HS-27A (cell line): ENCODE measurements at places on chromosomes 12 and 14.

GRCh38 chr12:19000836-19001235 lies 128.7 kb upstream of the PLEKHA5 start:
- DNase-seq, result no peak

GRCh38 chr14:73369428-73369827 lies 88.9 kb downstream of the NUMB start:
- DNase-seq, result no peak

DNA sequence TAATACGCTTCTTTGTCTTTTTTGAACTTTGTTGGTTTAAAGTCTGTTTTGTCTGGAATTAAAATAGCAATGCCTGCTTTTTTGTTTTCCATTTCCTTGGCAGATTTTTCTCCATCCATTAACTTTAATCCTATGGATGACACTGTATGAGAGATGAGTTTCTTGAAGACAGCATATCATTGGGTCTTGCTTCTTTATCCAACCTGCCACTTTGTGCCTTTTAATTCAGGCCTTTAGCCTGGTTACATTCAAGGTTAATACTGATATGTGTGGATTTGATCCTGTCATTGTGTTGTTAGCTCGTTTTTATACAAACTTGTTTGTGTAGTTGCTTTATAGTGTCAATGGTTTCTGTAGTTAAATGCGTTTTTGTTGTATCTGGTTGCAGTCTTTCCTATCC lies 168.0 kb downstream of the NTS start:
- DNase-seq, result no peak

GRCh38 chr12:64877363-64878004 lies 53.0 kb downstream of the TBC1D30 start:
- DNase-seq, result no peak

GRCh38 chr14:70108419-70108818 lies 80.3 kb downstream of the SLC8A3 start:
- no peak for DNase-seq

- peak; percentile 12 for DNase-seq
Measured at GRCh38 chr14:79395061-79395460, 816.2 kb downstream of the DIO2 start.

DNA sequence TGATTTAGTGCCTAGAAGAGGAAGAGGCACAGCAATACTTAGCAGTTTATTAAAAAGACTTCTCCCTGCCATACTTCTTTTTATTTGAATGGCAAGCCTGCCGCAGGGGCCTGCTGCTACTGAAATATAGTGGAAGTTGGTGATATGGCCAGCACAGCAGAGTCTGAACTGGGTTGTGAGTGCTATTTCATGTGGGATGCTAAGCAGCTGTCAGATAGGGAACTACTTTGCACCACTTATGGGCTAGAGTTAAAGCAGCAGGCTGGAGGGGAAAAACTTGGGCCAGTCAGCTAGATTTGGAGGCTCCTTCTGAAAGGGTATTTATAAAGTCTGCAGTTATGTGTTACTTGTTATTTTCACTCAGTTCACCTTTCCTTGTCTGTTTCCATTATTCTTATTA lies 299.0 kb upstream of the E2F7 start:
- DNase-seq, result no peak

DNA sequence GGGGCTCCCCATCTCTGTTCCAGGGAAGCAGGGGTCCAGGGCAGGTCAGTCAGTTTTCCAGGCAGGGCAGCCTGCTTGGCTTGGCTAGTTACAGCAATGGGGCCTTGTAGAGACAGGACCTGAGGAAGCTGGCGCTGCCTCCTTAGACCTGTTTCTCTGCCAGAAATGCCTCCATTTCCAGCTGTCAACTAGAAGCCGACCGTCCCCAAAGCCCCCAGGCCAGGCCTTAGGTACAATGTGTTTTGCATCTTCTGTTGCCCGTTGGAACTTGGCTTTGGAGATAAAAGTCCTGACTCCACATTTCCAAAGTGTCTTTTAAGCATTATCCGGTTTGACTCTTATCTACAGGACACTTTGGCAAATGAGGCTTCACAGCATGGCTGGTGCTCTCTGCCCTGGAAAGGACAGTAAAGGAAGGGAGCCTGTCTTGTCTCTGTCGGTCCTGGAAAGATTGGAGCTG lies 42.6 kb downstream of the KRT80 start:
- DNase-seq, result no peak

DNA sequence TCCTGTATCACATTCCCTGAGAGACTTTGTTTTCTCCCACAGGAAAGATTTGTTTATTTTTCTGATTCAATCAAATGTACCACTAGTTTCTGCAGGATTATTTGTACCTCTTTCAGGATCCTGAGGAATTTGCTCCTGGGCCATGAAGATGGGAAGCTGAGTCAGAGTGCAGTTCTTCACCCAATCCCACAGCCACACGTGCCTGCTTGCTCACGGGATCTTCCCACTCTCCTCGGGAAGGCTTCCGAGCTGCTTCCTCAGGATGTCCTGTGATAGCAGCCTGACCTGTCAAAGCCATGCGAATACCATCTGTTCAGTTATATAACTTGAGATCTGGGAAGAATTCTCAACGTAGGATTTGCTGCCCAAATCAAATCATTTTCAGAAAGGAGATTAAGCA lies 41.8 kb upstream of the HIF1A start:
- DNase-seq, result peak; percentile 33

- no peak for DNase-seq
Measured at GRCh38 chr12:75759842-75760572, 248.6 kb upstream of the KRR1 start.

DNA sequence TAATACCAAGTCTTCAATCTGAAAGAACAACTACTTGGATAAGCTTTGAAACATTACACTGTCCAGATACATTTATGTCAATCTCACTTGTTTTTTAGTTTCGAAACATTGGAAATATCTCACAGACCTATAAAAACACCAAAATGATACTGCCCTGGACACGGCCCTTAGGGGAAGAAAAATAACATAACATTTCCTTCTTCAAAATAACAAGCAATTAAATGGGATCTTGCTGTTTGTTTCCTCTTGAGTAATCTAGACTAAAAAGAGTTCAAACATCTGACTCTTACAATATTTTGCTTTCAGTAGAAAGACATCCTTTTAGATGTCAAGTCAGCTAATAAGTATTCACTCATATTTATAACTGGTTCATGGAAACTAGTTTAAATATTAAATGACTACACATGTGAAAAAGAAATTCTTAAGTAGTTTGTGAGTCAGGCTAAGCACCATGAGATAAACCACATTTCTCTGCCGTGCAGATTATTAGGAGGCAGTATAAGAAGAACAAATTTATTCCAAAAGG lies 87.5 kb downstream of the EPS8 start:
- peak; percentile 29 for DNase-seq

GRCh38 chr12:72230589-72230988 lies 41.6 kb upstream of the TRHDE start:
- DNase-seq, result peak; percentile 29

DNA sequence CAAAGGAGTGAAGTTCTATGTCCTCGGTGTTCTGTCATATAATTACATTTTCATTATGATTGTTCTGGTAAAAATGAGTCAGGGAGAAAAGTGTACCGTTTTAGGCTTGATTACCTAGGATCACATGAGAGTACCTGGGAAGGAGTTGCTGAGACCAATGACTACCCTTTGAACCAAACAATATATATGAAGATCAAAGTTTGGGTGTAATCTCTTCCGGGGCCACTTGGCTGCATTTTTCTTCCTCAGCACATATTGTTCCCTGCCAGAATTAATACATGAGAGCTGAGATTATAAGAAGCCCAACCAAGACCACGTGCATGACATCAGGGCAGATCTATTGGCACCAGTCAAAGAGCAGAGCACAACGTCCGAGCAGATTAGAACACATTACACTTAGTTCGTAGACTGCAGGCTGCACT lies 41.1 kb upstream of the DHRS7 start:
- DNase-seq, result no peak

DNA sequence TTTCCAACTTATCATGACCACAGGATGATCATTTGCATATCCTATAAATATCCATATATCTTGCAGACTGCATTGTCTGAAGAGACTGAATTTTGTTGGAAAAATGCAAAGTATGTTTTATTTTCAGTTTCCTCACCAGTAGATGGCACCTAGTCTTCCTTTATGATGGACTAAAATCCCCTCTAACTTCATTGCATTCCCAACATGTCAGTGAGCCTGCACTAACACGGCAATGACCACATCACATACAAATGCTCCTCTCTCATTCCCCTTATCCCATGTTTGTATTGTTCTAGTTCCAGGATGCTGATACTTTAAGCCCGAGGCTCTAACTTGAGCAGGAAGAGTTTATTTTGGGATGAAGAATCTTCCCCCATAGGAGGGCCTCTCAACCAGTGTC lies 24.7 kb upstream of the MYBPC1 start:
- no peak for DNase-seq

GRCh38 chr12:13288937-13289652 lies 92.6 kb downstream of the EMP1 start:
- peak; percentile 7 for DNase-seq

GRCh38 chr12:66640691-66641460 lies 38.0 kb downstream of the GRIP1 start:
- DNase-seq, result no peak

GRCh38 chr14:94681300-94682060 lies 69.3 kb downstream of the SERPINA3 start:
- DNase-seq, result no peak

DNA sequence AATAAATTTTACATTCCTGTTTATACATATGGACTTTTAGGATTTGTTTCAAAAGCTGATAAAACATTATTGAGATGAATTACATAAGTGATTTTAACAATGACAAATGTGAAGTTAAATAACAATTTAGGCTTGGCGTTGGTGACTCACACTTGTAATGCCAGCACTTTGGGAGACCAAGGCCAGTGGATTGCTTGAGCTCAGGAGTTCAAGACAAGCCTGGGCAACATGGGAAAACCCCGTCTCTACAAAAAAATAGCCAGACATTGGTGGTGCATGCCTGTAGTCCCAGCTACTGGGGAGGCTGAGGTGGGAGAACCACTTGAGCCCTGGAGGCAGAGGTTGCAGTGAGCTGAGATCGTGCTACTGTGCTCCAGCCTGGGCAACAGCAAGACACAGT lies 7.4 kb downstream of the ACOT2 start:
- DNase-seq, result no peak

DNA sequence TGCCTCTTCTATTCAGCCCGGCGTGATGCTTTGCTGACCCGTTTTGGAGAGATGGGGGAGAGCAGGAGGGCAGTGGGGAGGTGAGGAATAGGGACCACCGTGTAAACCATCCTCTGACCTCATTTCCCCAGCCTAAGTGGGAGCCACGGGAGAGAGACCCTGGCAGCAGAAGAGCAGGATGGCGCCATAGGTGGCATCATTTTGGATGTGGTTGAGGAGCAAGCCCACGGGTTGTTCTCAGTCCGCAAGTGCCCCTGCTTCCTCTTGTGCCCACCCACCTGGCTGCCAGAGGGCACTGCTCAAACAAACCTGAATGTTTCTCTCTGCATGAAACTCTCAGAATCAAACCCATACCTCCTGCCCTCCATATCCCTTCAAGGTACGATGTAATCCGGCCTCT lies 10.7 kb upstream of the UBC start:
- no peak for DNase-seq

DNA sequence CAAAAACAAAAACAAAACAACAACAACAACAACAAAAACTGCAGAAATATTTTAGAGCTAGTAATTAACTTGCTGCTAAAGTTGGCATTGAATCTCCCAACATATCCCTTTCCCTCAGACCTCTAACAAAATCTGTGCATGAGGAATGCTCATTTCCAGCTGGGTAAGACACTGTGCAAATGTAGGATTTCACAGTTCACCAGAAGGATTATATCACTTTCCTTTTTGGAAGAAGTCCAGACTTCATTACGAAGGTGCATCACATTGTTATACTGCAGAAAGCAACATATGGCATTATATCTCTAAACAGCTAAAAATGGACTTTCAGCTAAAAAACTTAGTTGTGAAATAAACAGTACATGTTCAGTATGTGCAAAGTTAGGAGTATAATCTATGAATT lies 341.8 kb downstream of the FSCB start:
- DNase-seq, result no peak

GRCh38 chr12:84572196-84572595 lies 340.4 kb downstream of the SLC6A15 start:
- DNase-seq, result no peak

DNA sequence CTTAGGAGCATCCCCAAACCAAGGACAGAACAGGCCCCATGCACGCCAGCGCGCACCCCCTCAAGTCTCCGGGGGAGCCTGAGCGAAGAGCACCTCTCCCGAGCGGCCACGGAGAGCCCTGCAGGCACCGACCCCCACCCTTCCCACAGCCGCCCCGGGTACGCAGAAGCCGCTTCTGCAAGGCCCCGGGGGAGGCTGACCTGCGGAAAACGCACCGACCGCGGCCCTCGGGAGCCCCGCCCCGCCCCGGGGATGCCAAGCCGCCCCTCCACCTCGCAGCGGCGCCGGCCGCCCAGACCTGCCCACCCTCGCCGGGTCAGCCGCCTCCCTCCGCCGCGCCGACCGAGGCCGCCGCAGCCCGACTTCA lies 385 bp downstream of the CAPRIN2 start:
- no peak for DNase-seq

DNA sequence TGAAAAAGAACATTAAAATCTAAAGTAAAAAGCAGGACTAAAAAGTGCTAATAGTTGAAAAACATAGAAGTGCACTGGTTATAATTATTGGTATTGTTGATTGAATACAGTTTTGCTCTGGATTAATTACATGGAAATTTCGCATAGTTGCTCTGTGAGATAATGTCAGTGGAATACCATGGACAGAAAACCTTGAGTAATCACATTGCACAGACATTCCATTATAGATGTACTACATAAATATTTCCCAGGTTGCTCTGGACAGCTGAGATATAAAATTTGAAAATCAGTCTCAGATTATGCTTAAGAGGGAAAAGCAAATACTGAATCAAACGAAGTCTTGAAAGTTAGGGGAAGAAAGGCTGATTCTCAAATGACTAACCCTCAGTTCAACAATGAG lies 439.3 kb upstream of the FLRT2 start:
- no peak for DNase-seq

- DNase-seq, result peak; percentile 92
Measured at GRCh38 chr12:69534389-69534822, 50.9 kb upstream of the CCT2 start.

DNA sequence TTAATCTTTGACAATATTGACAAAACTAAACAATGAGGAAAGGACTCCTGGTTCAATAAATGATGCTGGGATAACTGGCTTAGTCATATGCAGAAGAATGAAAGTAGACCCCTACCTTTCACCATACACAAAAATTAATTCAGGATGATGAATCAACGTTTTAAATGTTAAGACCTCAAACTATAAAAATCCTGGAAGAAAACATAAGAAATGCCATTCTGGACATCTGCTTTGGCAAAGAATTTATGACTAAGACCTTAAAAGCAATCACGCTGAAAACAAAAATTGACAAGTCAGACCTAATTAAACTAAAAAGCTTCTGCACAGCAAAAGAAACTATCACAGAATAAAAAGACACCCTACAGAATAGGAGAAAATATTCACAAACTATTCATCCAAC lies 97.4 kb downstream of the LMNTD1 start:
- DNase-seq, result no peak

GRCh38 chr12:48629541-48629940 lies 52.5 kb downstream of the KANSL2 start:
- no peak for DNase-seq

- no peak for DNase-seq
Measured at GRCh38 chr12:92389466-92389865, 243.8 kb upstream of the BTG1 start.
